ENCODE measurements at places on chromosomes 4 and X.
A peak's percentile ranks its signal among the peaks of the same experiment; 100 is the strongest.

DNA sequence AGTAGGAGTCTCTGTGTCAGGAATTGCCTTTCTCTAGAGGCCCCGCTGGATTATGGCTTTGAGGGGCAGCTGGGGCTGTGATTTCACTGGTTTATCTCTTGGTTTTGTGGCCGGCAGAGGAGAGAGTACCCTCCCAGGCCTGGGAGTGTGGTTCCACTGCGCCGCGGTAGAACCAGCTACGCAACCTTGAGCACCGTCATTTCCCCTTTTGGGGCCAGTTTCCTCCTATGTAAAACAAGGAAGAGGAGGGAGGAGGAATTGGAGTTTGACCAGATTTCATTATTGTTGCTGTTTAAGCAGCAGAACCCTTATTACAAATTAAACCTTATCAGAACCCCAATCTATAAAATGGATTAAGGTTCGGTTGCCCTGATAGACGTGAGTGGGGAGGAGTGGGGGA is 4.4 kb downstream of the SOX3 start:
- DNase-seq: no peak

- peak; percentile 2 for DNase-seq
These were observed 10.7 kb downstream of the TENT5D start for GRCh38 chrX:80430826-80431504.

DNA sequence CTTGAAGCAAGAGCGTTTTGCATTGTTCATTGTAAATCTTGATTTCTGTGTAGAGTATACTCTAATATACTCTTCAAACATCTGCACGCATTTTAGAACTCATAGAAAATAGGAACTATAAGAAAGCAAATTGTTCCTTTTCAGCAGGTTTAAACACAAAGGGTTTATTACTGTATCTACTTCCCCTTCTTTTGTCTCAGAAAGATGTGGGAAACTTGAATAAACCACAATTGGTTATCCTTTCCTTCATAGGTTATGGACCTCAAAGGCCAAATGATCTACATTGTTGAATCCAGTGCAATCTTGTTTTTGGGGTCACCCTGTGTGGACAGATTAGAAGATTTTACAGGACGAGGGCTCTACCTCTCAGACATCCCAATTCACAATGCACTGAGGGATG is 46.0 kb upstream of the GUCY1B1 start:
- no peak for DNase-seq

GRCh38 chr4:145427221-145427620 is 54.4 kb upstream of the SMAD1 start:
- no peak for DNase-seq

DNA sequence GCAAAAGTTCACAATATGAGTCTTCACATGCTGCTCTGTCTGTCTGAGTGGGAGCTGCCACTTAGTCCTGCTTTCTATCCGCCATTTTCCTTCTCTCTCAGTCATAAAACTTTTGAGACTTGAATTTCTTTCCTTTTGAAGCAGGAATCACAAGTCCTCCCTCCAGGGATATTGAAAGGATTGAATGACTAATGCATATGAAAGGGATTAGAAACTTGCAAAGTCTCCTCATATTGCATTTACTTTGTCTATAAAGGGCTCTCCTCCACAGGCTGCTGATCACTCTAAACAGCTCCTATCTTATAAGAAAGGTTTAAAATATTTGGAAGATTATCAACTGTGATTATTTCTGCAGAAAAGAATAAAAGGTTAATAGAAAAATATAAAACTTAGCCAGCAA is 879.1 kb downstream of the ARAP2 start:
- no peak for DNase-seq

DNA sequence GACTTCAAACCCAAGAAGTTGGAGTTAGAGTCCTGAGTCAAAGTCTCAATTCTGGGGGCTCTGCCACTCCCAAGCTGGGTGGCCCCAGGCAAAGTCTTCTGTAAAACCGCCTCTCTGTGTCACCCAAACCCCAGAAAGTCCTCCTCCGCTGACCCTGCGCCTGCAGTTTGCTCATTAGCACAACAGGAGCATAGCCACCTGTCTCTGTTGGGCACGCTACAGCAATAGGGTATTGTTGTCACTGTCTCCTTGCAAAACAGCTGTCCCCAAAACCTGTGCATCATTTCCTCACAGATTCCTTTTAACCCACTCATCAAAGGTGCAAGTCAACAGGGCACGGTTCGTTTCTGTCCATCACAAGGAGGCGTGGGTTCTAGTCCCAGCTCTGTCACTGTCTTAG is 8.0 kb upstream of the DGAT2L6 start:
- no peak for DNase-seq
